Neural crest cell (in vitro differentiated cells): ENCODE measurements at places on chromosomes 2 and 18. TPM values are rescaled to one million over a fixed set of nuclear protein-coding genes. Genes with fewer than 3 reads are reported as not detected.

The ALS2 gene
- 36.1 and 37.0 TPM in 2 replicates for total RNA-seq

The CPS1 gene
- total RNA-seq, result 7.9 and 8.8 TPM in 2 replicates

GRCh38 chr2:128354726-128355470 is 36.2 kb upstream of the HS6ST1 start:
- no peak for DNase-seq
- no peak overlapping the region for H3K27ac ChIP-seq
- peaks cover 11% of the 10 kb centered on the region for H3K36me3 ChIP-seq
- H3K4me1 ChIP-seq, result no peaks in the 10 kb centered on the region

DNA sequence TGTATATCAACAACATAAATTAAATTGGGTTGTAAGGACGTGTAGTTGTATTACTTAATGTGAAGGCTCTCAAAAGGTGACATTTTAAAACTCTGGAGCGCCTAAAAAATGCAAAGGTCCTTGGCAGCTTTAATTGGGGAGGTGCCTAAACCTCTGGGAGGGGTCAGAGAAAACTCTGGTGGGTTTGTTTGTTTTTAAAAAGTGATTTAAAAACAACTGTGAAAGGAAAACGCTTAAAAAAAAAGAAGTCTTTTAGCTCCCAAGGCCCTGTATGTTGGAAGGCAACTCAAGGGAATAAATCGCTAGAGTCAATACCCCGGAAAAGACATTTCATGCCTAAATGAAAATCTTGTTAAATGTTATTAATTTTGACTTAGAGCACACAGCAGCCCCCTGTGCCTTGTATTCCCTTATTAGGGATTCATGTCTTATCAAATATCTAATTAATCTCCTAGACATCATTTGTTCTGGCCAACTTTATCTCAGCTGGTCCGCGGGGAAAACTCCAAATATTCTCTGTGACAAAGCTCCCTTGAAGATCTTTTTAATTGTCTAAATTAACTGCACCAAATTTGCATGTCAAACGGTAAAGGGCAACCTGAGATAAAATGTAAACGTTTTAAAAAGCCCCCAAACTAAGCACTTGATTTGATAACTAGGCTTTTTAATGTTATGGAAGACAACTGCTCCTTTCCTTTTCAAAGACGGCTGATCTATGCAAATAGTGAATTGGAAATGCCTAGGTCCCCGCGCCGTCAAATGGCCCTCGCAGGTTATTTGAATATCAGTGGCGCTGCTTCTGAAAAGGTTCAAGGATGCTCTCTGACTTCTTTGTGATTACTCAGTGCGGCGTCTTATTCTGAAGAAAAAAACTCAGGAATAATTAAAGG is 4.2 kb downstream of the SP9 start:
- peak; percentile 19 for DNase-seq
- peak overlapping the region; percentile 89 for H3K4me3 ChIP-seq
- H3K36me3 ChIP-seq, result peaks cover 3% of the 10 kb centered on the region
- peak overlapping the region; percentile 75 for H3K27ac ChIP-seq

GRCh38 chr2:128821010-128821409 is 502.3 kb upstream of the HS6ST1 start:
- H3K4me1 ChIP-seq, result peaks cover 28% of the 10 kb centered on the region
- H3K4me3 ChIP-seq, result no peak overlapping the region
- H3K27ac ChIP-seq, result no peak overlapping the region
- no peak for DNase-seq
- H3K27me3 ChIP-seq, result peaks cover 3% of the 10 kb centered on the region
